IPS DF 6.9 (cell line): ENCODE measurements at places on chromosomes 3 and 15.

- DNase-seq, result no peak
Measured at GRCh38 chr15:98914626-98915025, 93.0 kb downstream of the PGPEP1L start.

DNA sequence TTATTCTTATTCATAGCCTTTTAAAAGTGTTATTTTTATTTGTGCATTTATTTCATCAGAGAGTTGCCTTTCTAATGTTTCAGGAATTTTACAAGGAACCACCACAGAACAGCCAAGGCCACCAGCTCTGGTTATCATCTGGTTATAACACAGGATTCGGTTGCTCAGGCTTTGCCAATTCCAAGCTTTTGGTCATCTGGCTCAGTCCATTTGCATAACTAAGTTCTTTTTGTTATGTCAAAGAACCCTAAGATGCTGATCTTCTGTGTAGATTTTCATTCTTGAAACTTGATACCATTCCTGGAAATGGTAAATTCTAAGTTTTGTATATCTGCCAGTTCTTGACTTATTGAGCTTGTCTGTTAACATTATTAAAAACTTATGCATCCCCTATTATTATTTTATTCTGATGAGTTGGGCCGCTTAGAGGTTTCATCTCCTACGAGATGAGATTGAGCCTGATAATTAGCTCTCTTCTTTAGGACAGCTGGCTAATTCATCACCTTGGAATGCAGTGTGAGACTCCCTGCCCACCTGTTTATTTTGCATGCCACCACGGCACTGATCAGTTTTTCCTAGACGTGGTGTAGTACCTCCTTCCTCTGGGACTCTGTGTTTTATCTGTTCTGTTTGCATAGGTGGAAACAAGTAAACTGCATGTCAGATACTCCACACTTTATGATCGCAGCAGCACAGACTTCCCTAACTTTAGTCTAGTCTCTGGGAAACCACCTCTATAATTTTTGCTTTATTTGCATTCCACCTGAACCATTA, 264.8 kb downstream of the SLCO3A1 start:
- no peak for DNase-seq

DNA sequence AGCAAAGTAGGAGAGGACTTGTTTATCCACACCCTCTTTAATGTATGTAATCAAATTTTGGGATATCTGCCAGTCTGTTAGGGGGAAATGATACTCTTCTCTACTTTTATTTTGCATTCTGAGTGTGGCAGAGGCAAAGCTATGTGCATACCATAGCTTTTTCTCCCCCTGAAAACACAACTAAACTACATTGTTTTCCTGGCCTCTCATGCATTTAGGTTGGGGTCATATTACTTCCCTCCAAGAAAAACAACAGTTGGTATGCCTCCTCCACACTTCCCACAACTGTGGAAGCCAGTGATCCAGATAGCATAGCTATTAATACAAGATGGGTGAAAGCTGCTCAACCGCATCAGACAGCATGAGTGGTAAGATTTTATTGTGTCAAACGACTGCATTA, 6.9 kb downstream of the RPL15 start:
- DNase-seq, result no peak

GRCh38 chr15:64934023-64934422, 22.3 kb downstream of the ANKDD1A start:
- no peak for DNase-seq
